Activated T-cell treated with anti-CD3 and anti-CD28 coated beads, Interleukin-2, amount 50 U/mL, for 48 hours (primary cell): ENCODE measurements at places on chromosomes 13 and 19.

- DNase-seq = no peak
Measured at GRCh38 chr13:86922936-86923335, 748.2 kb upstream of the SLITRK5 start.

- no peak for DNase-seq
Measured at GRCh38 chr19:34666200-34666957, 10.6 kb downstream of the SCGB2B2 start.

GRCh38 chr13:49314344-49314882 is 66.7 kb downstream of the CDADC1 start:
- no peak for DNase-seq

DNA sequence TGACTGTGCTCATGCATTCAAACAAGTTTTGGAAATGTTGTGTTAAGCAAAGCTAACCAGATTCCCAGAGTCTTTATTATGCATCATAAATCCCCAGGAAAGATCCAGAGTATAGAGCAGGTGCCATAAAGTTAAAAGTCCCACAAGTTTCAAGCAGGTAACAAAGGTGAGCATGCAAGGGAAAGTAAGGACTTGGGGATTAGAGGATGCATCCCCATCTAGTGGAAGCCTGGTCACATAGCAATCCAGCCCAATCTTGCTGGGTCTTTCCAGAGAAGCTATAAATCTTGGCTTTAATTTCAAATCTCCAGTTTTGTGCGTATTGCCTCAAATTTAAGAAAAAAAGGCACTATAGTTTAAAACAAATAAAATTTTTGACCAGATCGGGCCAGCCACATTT is 72.7 kb downstream of the ZNF254 start:
- DNase-seq = no peak

DNA sequence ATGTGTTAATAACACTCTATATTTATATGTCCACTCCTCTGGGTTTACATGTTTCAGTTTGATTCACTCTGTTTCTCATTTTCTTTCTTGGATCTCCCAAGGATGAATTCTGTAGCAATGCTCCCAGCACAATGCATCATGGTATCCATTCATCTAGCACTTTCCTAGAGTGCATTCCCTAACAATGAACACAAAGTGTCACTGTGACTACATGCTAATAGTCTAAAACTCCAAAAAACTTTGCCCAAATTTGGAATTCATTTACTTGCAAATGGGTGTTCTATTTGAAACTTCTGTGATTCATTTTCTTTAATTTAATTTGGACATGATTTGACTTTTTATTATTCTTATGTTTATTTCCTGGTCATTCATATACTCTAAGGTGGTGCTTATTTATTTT is 286.3 kb downstream of the POU4F1 start:
- DNase-seq = no peak

DNA sequence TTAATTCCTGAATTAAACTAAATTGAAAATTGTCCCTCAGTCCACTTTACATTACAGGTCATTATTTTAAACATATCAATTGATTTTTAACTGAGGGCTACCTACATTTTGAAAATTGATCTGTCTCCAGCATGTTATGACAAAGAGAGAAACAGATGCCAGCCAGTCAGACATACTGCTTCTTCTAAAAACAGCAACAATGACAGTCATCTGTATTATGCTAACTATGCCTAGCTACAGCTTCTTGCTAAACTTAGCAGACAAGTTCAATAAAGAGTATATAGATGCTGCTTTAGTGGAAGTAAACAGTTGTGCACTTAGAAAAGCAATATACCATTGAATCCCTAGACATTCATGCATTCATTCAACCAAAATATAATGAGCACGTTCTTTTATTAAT is 48.6 kb upstream of the EEF1AKMT1 start:
- no peak for DNase-seq

GRCh38 chr19:16284505-16284904 is 40.1 kb upstream of the KLF2 start:
- no peak for DNase-seq

GRCh38 chr13:42681326-42682100 is 99.9 kb upstream of the FAM216B start:
- DNase-seq = no peak
